Activated T-cell treated with anti-CD3 and anti-CD28 coated beads, Interleukin-2, amount 50 U/mL, for 72 hours (primary cell): ENCODE measurements at places on chromosomes 1 and 21. TPM values are rescaled to one million over a fixed set of nuclear protein-coding genes. Genes with fewer than 3 reads are reported as not detected.
A peak's percentile ranks its signal among the peaks of the same experiment; 100 is the strongest.

The IGSF5 gene
- total RNA-seq, result not detected

The PANK4 gene
- 49.7 TPM for total RNA-seq

GRCh38 chr1:229665912-229666558 is 40.0 kb downstream of the URB2 start:
- DNase-seq, result no peak
- H3K27ac ChIP-seq, result no peak overlapping the region
- H3K36me3 ChIP-seq, result peaks cover 6% of the 10 kb centered on the region
- peaks cover 10% of the 10 kb centered on the region for H3K4me1 ChIP-seq
- no peak overlapping the region for H3K4me3 ChIP-seq

GRCh38 chr1:30248373-30248772 is 475.0 kb downstream of the MATN1 start:
- no peak overlapping the region for H3K27ac ChIP-seq
- no peaks in the 10 kb centered on the region for H3K4me1 ChIP-seq
- no peak overlapping the region for H3K4me3 ChIP-seq
- H3K27me3 ChIP-seq, result peaks cover 11% of the 10 kb centered on the region

GRCh38 chr1:243548516-243548915 is 292.7 kb downstream of the SDCCAG8 start:
- no peak overlapping the region for H3K27ac ChIP-seq
- H3K4me1 ChIP-seq, result no peaks in the 10 kb centered on the region
- no peaks in the 10 kb centered on the region for H3K27me3 ChIP-seq
- no peak overlapping the region for H3K4me3 ChIP-seq

- peak overlapping the region; percentile 34 for H3K4me3 ChIP-seq
- H3K36me3 ChIP-seq, result peaks cover 3% of the 10 kb centered on the region
- DNase-seq, result peak; percentile 25
- H3K4me1 ChIP-seq, result peaks cover 44% of the 10 kb centered on the region
Measured at GRCh38 chr1:7915826-7916500, 24.7 kb downstream of the TNFRSF9 start.
